ENCODE measurements at places on chromosomes 12 and 14.

- no peak for DNase-seq
Observed at GRCh38 chr14:68390741-68391140, 402.1 kb downstream of the ZFP36L1 start.

GRCh38 chr14:83764656-83765599, 1765.0 kb upstream of the FLRT2 start:
- no peak for DNase-seq

DNA sequence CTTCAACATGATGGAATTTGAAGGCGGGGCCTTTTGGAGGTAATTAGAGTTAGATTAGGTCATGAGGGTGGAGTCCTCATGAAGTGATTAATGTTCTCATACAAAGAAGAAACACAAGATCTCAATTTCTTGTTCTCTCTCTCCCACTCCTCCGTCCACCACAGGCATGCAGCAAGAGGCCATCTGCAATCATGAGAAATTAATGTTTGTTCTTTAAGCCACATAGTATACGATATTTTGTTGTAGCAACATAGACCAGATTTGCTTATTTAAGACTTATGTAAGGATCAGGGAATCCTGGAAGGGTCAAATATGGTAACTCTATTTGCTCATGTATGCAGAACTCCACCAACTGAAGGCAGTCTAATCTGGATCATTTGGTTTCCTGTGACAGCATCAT, 429.0 kb downstream of the LRIG3 start:
- no peak for DNase-seq

DNA sequence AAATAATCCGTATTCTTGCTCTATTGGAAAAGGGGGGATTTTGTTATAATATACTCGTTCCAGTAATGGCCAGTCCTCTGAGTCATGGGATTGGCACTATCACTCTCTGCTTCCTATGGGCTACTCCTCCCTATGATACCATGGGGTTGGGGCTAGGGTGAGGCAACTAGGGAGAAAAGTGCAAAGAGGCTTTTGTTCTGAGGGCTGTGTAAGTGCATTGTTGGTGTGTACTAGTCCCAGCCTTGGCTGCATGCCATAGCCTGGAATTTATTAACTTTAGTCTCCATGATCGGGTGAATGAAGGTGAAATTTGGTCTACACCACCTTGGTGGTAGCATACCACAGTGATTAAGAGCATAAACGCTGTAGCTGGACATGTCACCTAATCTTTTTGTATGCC, 247.6 kb downstream of the RPAP3 start:
- no peak for DNase-seq

GRCh38 chr14:101030586-101030985, 127.1 kb upstream of the RTL1 start:
- no peak for DNase-seq

- DNase-seq = no peak
Observed at GRCh38 chr12:95634622-95635621, 83.6 kb upstream of the USP44 start.

DNA sequence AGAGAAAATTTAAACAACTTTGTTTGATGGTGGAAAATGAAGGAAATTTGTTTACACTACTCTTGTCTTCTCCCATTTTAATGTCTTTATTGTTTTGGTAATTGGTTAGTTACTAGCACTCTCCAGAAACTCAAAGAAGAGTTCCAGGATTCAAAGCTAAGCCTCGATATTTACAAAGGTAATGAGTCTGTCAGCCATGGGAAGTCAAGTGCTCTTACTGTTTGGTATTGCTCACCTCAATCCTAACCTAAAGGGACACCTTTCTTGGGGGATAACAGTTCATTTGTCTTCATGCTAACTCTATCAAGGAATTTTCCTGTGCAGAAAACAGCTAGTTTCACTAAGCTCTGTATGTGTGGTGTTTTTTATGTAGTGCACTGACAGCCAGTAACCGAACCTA, 222.9 kb upstream of the LMO3 start:
- DNase-seq = no peak
